Islet precursor cell (in vitro differentiated cells): ENCODE measurements at places on chromosomes 1 and 21.

DNA sequence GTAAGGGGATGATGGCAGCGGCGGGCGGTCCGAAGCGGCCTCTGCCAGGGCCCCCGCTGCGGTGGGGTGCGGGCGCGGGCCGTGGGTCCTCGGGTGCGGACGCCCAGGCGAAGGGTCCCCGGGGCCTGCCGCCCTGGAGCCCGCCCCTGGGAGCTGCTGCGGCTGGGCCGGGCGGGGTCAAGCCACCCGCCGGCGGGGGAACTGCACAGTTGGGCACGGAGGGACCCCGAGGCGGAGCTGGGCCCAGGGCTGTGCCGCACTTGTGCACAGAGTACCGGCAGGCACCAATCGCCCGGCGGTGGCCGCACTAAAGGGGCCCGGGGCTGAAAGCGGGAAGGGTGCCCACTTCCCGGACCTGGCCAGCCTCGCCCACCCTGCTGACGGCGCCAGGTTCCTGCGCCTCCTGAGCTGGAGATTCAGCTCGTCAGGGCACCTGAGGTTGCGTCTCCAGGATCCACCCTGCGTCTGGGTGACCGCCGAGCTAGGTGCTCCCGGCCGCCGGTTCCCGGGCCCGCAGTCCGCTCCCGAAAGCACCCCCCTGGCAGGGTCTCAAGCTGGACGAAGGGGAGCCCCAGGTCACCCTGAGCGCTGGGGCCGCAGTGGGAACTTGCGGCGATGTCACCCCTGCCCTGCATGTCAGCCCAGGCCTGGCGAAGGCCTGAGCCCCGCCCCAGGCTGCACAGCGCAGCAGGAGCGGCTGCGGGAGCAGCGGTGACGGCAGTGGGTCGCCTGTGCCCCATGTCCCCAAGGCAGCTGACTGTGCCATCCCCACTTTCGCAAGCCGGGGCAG lies 56.7 kb upstream of the ETV3 start:
- DNase-seq, result peak; percentile 48

DNA sequence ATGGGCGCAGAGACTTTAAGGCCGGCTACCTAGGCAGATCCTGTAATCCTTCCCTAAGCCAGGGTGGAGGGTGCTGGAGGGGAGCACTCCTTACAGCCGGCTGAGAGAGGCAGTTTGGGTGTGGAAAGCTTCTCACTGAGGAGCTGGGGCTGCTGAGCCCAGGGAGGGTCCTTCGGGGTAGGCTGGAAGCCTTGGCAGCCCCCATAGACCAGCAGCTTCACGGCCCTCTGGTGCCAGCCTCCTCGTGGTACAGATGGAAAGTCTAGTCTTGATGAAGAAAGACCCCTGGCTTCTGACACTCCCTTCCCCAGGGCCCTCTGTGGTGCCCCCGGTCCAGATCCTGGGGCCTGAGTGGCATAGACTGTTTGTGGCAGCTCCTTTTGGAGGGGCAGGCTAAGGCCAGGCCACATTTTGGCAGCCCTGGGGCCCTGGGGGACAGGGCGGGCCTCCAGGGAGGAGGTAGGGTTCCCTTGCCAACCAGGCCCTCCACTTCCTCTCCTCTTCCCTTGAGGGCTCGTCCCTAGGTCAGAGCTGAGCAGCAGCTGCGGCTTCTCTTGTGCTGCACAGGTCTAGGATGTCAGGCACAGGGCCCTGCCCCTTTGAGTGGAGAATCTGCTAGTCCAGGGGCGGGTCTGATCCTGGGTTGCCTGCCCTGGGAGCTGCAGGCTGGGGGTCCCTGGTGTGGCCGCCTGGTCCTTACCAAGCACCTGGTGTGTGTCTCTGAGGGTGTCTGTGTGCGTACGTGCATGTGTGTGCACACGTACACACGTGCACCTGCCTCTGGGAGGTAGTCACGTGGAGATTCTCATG lies 4.8 kb downstream of the AMPD2 start:
- no peak for DNase-seq

GRCh38 chr1:221851336-221851735 lies 109.4 kb upstream of the DUSP10 start:
- no peak for DNase-seq

DNA sequence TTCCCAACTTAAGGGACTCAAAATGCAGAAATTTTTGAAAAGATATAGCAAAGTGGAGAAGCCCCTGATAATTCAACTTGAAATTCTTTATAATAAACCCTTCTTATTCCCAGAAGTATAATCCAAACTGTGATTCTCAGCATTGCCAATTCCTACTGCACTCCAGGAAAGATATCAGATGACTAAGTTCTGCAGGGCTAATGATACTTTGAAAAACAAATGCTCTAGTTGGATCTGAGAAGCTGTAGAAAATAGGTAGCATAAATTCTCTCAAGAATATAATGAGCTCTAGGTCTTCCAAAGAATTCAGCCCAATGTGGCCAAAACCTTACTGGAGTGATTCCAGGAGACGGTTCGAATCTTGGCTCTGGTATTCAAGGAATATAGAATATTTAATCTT lies 294.0 kb upstream of the PTBP2 start:
- no peak for DNase-seq

DNA sequence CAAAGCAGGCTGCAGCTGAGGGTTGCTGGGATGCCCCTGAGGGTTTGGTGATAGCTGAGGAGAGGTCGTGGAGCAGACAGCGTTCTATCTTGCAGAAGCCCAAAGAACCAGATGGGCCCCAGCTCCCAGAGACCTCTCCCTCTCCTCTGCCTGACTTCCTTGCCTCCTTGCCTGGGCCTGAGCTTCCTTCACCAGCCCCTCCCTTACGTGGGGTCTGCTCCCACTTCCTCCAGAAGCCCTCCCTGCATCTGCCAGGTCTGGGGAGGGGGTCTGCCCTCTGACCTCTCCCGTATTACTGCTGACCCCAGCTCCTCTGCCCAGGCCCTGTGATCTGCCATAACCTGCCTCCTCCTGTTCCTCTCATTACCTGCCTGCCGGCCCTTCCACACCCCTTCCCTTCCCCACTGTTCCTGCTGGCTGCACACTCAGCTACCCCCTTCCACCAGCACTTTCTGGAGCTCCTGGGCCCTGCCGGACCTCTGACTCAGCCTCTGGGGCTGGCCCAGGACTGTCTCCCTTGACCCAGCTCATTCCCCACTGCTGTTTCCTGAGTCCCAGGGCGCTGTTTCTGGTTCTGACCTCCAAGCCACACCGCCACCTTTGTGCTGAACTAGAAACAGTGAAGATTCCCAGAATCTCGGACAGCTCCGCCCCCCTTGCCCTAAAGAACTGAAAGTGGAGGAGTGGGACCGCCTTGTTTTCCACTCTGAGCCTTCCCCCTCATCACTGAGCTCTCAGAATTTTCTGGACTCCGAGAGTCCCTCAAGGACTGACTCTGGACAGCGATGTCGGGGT lies 237.7 kb upstream of the C1orf174 start:
- DNase-seq, result peak; percentile 69

DNA sequence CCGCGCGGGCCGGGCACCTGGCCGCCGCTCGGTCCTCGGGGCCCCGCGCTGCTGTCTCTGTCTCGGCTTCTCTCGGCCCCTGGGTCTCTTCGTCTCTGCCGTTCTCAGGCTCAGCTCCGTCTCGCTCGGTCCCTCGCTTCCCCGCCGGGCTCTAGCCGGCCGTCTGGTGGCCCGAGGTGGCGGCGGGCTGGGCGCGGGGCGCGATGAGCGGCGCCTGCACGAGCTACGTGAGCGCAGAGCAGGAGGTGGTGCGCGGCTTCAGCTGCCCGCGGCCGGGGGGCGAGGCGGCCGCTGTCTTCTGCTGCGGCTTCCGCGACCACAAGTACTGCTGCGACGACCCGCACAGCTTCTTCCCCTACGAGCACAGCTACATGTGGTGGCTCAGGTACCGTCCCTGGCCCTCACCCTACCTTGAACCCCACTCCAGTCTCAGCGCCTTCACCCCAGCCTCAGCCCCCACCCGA lies 355 bp downstream of the SHISAL2A start:
- DNase-seq, result peak; percentile 76

DNA sequence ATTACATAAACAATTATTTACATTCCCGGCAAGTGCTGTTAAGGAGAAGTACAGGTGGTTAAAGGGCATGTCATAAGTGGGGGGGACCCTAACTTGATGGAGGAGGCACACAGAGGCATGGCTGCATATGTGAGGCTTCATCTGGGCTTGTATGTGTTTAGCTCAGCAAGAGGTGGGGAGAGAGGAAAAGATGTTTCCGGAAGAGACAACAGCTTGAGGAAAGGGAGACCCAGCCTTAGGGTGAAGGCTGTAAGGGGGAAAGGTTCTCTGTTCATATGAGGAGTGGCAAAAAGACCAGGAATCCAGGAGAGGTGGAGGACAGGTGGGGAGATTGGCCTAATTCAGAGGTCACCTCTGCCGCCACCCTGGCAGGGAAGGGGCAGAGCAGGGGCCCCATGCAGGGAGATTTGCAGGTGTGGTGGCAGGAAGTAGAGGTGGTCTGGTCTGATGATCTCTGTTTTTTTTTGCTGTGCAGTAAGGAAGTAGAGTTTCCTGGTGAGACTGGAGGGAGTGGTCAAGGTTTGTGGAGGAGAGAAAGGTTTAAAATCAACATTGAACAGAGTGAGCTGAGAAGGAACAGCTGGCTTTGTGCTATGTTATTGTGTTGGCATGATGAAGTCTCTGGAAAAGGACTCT lies 9.0 kb downstream of the TRAF5 start:
- no peak for DNase-seq

- no peak for DNase-seq
Measured at GRCh38 chr1:90952906-90953305, 68.9 kb downstream of the ZNF644 start.

GRCh38 chr1:175892686-175893085 lies 149.3 kb upstream of the TNR start:
- DNase-seq, result peak; percentile 27

DNA sequence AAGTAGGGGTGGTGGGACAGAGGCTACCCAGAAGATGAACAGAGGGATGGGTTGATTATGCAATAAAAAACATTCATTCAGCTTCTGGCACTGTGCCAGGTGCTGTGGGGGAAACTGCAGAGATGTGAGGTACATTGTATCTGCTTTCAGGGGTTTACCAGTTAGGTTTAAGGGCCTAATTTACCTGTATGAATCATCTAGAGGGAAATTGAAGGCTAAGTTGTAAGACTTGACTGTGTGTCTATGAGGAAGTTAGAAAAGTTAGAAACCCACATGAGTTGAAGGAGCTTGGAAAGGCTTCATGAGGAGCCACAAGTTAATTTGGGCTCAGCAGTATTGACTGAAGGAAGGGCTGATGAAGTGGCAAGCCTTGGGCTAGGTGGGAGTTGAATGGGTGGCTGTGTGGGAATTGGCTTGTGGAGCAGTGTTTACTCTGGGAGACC lies 36.7 kb upstream of the APOBEC4 start:
- no peak for DNase-seq

DNA sequence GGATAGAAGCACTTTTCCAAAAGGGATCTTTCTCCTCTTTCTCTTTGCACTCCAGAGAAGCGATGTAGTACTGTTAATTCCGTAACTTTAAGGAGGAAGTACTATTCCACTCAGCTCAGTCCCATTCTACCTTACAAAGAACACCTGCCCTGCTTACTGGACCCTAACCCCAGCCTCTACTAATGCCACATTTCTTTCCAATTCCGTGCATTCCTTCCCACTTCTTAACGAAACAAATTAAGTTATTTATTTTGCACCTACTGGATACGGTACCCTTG lies 511 bp downstream of the NDC1 start:
- no peak for DNase-seq

- peak; percentile 66 for DNase-seq
Measured at GRCh38 chr1:212607206-212607912, 1.2 kb upstream of the ATF3 start.

- peak; percentile 26 for DNase-seq
Measured at GRCh38 chr1:4796161-4797015, 142.0 kb downstream of the AJAP1 start.

DNA sequence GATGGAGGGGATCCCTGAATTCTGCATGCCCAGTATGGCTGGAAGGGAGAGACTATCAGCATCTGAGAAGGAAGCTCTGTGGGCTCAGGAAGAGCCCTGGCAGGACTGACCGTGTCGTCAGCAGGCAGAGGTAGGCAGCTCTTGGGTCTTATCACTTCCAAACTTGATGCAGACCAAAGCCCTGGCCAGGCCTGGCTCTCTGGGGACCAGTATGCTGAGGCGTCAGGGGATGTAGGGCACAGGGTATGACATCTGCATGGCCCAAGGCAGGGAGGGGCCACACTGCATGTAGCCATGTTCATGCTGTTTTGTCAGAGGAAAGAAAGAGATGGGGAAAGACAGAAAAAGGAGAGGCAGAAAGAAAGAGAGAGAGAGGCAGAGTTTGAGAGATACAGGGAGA lies 6.3 kb downstream of the FGR start:
- DNase-seq, result no peak

DNA sequence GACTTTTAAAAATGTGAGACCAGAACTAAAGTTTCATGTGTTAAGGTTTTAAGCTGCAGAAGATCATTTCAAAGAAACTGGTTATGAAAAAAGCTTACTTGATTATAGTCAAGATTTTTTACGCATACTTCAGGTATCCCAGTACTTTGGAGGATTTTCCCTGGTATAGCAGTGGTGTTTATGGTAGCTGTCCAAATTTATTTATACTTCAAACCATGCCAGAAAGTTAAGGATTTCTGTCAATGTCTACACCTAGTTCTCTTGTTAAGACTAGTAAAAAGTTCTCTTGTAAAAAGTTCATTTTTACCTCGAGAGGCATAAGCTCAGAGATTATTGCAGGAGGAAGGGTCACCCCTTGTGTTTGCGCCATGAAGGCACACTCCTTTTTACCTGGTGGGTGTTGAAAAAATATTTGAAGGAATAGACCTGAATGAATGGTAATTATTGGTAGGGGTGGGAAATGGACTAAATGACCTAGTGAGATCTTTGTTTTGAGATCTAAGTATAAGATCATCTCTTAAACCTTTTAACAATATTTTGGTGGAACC lies 2.8 kb downstream of the DYRK1A start:
- DNase-seq, result no peak

GRCh38 chr1:171188388-171189266 lies 3.5 kb downstream of the FMO2 start:
- DNase-seq, result no peak

GRCh38 chr1:221776495-221777301 lies 34.8 kb upstream of the DUSP10 start:
- no peak for DNase-seq

DNA sequence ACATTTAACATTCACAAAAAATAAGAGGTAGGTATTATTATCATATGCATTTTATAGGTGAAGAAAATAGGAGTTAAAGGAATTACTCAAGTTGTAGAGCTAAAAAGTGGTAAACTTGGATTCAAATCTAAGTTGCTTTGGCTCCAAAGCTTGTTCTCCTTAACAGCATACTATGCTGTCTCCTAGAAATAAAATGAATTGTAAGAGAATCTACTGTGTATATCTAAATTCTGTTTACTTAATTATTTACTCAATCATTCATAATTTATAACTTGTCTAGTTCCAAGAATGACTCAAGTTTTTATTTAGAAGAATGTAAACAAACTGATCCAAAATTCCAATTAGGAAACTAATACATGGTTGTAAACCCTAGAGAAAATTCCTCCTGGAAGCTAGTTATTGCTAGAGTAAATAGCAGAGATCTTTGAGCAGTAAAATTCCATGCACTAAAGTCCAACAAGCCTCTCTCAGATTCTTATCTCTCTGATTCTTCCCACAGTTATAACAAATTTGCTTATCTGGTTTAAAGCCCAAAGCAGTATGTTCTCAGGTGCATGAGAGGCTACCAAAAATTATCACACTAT lies 132.5 kb upstream of the DPT start:
- no peak for DNase-seq

GRCh38 chr1:55061706-55062321 lies 22.5 kb downstream of the PCSK9 start:
- DNase-seq, result peak; percentile 46
